ENCODE measurements at places on chromosomes 3 and 15. TPM values are rescaled to one million over a fixed set of nuclear protein-coding genes. Genes with fewer than 3 reads are reported as not detected.

- no peaks in the 10 kb centered on the region for H3K4me1 ChIP-seq
- DNase-seq: no peak
- no peak overlapping the region for H3K4me3 ChIP-seq
- no peaks in the 10 kb centered on the region for H3K36me3 ChIP-seq
Measured at GRCh38 chr15:39594446-39595337, 13.8 kb downstream of the THBS1 start.

DNA sequence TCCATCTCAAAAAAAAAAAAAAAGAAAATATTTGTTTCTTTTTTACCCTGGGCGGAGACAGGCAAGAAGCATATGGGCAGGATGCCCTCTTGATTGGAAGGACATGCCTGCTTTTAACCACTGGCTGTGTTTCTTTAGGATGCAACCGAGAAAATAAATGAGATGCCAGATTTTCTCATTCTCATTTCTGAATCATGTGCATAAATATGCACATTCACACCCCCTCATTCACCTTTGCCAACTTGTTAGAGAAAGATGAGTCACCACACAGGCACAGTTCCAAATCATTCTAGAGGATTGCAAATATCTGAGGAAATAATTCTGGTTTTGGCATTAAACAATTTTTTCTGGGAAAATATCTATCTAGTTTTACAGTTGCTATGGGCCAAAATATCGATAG lies 3.3 kb downstream of the LIPH start:
- H3K4me3 ChIP-seq: no peak overlapping the region
- H3K4me1 ChIP-seq: peaks cover 11% of the 10 kb centered on the region
- H3K27ac ChIP-seq: no peak overlapping the region
- DNase-seq: no peak
- H3K27me3 ChIP-seq: peaks cover 2% of the 10 kb centered on the region

GRCh38 chr3:193732391-193732790 lies 139.4 kb downstream of the OPA1 start:
- no peak overlapping the region for H3K4me3 ChIP-seq
- H3K27me3 ChIP-seq: no peaks in the 10 kb centered on the region
- no peak overlapping the region for H3K27ac ChIP-seq
- DNase-seq: no peak
- no peaks in the 10 kb centered on the region for H3K4me1 ChIP-seq

DNA sequence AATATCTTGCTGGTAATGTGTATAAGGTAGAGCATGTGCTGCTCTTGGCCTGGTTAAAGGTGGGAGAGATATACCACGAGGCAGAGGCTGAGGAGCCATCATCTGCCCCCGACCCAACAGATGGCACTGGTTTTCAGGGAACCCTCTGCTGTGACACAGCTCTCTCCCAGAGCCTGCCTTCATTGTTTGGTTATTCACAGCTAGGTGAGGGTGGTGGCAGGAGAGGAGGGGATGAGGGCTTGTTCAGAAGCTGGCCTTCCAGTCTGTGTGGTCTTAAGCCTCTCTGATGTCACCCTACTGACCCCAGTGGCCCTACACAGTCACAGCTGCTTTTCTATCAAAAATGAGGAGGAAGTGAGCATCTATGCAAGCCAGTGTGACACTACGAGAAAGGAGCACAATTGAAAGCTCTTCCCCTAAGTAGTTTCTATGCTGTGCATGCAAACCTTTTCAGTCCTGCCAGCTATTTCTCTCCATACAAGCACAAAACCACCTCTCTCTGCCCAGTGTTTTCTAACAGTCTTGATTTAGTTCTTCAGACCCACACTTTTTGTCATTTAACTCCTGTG lies 258.4 kb upstream of the AGTR1 start:
- no peak overlapping the region for H3K27ac ChIP-seq
- no peak for DNase-seq
- no peaks in the 10 kb centered on the region for H3K27me3 ChIP-seq
- no peak overlapping the region for H3K4me3 ChIP-seq

SERINC4 gene
- 0.50 TPM for total RNA-seq

RLBP1 gene
- total RNA-seq: not detected

DAZL gene
- total RNA-seq: not detected

DNA sequence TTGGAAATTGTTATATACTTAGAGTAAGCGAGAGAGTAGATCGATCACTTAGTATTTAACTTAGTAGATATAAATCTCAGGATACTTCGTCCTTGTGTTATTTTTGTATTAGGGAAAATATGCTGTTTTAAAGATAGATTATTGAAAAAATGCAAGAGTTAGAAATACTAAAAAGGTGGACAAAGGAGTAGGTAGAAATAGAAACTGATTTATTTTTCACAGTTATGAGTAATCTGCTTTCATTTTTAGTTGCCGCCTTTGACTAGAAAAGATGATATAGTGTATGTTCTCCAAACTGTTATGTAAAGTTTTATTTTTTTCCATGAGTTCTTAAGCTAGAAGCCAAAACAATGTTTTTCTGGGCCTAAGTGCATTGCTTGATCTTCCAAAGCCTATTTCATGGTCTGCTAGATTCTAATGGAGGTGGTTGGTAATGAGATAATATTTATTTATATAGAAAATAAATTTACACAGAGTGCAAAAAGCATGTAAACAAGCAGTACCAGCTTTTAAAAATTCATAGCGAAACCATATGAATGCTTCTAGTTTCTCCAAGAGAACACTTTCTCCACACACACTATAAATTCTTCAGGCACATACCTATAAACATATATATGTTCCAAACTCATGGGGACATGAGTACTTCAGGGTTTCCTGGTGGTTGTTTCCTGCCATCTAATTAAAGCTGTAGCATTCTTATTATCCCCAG lies 61.1 kb downstream of the DIPK2A start:
- no peak for DNase-seq
- peaks cover 8% of the 10 kb centered on the region for H3K4me1 ChIP-seq
- no peak overlapping the region for H3K27ac ChIP-seq
- H3K27me3 ChIP-seq: peaks cover 2% of the 10 kb centered on the region

- no peaks in the 10 kb centered on the region for H3K27me3 ChIP-seq
- no peak for DNase-seq
- H3K4me1 ChIP-seq: no peaks in the 10 kb centered on the region
- H3K27ac ChIP-seq: no peak overlapping the region
- H3K4me3 ChIP-seq: no peak overlapping the region
Measured at GRCh38 chr3:176584413-176585176, 612.7 kb downstream of the TBL1XR1 start.

GRCh38 chr3:25563601-25564000 lies 101.1 kb downstream of the TOP2B start:
- no peak overlapping the region for H3K4me3 ChIP-seq
- peaks cover 2% of the 10 kb centered on the region for H3K27me3 ChIP-seq
- no peaks in the 10 kb centered on the region for H3K4me1 ChIP-seq
- no peak for DNase-seq

- H3K36me3 ChIP-seq: no peaks in the 10 kb centered on the region
- no peak overlapping the region for H3K4me3 ChIP-seq
- no peak overlapping the region for H3K27ac ChIP-seq
- peaks cover 17% of the 10 kb centered on the region for H3K27me3 ChIP-seq
- no peak for DNase-seq
- H3K4me1 ChIP-seq: no peaks in the 10 kb centered on the region
Measured at GRCh38 chr15:57578288-57578900, 13.3 kb upstream of the MYZAP start.

Measured in activated CD4-positive, alpha-beta T cell treated with anti-CD3 and anti-CD28 coated beads, Interleukin-2, amount 10 ng/mL, durations not matched to agents 7 days and 5 days (primary cell).